Stimulated activated CD8-positive, alpha-beta memory T cell treated with anti-CD3 and anti-CD28 coated beads, Interleukin-7, amount 100 ng/mL, for 48 hours (primary cell): ENCODE measurements at places on chromosomes 3 and 15.

GRCh38 chr15:22944651-22945050, 35.5 kb downstream of the CYFIP1 start:
- no peak for DNase-seq

DNA sequence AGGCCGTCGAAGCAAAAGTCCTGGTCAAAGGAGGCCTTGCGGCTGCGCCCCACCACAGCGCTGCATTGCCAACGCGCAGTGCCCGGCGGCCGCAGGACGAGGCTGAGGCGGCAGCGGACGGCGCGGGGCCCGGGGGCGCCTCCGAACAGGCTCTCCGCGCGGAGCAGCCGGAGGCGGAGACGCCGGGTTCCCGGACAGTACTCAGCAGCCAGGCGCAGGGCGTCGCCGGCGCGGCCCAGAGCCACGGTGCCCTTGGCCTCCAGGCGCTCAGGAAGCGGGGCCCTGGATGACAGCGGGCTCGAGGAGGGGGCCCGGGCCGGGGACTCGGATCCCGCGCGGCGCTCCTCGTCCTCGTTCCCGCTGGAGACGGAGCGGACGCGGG, 1.1 kb downstream of the C2CD4B start:
- DNase-seq = no peak

DNA sequence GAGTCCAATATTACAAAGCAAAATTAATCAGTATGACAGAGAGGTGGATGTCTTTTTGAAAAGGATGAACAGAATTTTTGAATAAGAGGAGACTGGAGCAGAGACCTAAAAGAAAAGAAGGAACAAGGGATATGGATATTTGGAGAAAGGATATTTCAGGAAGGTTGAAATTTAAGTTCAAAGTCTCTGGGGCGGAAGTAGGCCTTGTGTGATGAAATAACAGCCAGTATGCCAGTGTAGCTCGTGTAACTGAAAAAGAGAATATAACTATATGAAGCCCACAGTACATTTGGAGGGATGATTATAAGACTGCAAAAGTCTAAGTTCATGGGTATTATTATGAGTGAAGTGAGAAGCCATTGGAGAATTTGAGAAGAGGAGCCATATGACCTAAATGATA, 766.7 kb downstream of the GBE1 start:
- DNase-seq = no peak

DNA sequence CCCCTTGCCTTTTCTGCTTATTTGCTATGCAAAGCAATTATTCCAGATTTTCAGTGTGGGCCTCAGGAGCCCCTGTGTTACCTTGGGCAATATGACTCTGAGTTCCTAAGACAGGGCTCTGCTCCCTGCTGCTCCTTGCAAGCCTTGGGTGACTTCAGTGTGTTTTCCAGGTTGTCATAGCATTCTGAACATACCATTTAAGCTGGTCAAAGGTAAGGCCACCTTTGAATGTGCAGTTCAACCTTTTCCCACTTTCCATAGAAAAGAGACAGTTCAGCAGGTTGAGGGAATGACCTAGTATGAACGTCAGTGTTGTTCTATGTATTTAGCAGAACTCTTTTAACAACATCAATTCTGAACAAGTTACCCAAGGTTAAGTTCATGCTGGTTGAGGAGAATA, 302.2 kb downstream of the PTPRG start:
- no peak for DNase-seq

DNA sequence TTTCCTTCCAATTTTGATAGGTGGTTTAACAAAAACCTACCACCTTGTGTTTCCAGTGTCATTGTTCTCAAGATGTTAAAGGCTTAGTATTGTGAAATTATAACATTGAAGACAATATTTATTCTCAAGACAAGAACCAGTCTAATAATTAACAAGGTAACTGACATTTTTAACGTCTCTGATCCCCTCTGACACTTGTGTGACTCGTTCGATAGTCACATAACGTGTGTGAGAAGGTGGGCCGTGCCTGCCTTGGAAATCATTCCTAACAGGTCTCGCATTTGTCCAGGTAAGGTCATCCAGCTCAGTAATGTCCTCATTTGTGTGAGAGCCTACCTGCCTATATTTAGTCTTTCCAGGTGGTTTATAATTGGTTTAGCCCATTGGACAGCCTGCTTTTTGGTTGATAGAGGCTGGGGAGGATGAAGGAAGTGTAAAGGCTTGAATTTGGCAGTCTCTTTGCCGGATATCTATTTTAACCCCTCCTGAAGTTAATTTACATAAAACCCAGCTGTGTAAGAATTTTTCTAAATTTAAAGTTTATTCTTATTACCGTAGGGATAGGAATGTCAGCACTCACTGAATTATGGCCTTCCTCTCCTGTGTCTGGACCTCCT, 94.4 kb downstream of the AKAP13 start:
- DNase-seq = no peak

DNA sequence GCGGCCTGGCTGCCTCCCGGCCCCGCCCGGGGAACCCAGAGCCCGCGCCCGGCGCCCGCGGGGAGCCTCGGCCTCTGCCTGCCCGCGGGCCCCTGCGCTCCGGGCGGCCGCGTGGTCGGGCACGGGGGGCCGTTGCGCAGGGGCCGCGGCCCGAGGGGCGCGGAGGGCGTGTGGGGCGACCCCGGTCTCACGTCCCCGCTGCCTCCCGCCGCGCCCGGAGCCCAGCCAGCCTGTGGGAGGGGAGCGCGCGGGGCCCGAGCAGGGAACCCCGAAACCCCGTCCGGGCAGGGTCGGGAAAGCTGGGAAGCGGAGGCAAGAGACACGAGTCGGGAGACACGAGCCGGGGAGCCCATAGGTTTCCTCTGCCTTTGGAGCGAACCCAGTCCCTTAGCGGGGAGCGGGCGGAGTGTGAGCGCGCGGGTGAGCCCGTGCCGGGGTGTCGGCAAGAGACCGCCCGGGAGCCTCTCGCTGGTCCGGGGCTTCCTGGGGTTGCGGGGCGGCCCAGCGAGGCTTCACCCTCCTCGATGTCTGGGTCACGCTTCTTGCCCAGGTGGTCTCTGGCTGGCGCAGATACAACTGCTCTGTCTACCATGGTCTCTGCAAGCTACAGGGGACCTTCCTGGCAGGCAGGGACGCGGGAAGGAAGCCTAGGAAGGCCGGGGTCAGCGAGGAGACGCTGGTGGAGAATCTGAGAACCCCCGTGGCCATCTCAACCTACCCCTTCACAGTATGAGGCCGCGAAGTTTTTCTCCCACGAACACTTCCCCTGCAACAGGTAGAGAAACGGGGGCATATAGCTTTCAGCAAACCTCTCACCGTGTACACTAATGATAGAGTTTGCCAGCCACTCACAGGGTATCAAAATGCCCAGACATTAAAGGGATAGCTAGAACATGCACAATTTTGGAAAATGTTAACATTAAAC, 586 bp downstream of the LRRK1 start:
- DNase-seq = no peak
